Activated naive CD4-positive, alpha-beta T cell treated with anti-CD3 and anti-CD28 coated beads, Interleukin-2, amount 50 U/mL, for 16 hours (primary cell): ENCODE measurements at places on chromosomes 12 and 14.

GRCh38 chr14:73743431-73743931 lies 29.3 kb upstream of the PNMA1 start:
- DNase-seq: peak; percentile 55

- no peak for DNase-seq
Measured at GRCh38 chr12:95870897-95871296, 12.1 kb downstream of the SNRPF start.

DNA sequence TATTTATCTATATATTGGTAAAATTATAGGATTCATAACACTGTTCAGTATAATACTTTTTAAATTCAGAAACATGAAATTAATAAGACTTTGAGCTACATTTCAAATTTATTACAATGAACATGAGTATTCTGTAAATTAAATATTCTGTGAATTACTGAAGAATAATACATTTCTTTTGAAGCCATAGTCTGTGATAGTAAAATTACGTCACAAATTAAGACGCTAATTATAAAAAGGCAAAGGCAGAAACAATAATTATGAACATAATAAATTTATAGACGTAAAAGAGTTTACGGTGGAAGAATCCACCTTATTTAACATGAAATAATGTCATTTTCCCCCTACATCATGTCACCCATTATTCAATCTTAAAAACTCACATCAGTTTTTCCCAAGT lies 118.9 kb downstream of the NOVA1 start:
- DNase-seq: no peak

GRCh38 chr12:32155041-32155440 lies 48.4 kb downstream of the BICD1 start:
- no peak for DNase-seq

DNA sequence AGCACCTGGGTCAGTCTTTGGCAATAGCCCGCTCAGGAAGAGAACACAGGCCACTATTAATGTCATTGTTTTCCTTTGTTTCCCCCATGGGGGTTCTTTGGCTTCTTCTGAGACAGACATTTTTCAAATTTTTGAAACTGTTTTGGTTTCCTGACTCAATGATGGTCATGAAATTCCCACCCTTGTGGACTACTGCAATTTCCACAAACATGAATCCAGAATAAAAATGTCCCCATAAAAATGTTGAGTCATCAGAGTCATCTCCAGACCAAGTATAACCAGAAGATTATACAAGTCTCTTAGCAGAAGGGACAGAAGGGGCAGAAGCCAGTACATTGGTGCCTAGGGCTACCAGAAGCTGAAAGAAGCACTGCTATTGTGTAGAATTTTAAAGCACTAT lies 29.1 kb downstream of the SLCO1A2 start:
- DNase-seq: no peak
